ENCODE measurements at places on chromosomes 6 and 20.

GRCh38 chr6:26269531-26270485 is 95.2 kb upstream of the BTN3A2 start:
- no peak for DNase-seq

DNA sequence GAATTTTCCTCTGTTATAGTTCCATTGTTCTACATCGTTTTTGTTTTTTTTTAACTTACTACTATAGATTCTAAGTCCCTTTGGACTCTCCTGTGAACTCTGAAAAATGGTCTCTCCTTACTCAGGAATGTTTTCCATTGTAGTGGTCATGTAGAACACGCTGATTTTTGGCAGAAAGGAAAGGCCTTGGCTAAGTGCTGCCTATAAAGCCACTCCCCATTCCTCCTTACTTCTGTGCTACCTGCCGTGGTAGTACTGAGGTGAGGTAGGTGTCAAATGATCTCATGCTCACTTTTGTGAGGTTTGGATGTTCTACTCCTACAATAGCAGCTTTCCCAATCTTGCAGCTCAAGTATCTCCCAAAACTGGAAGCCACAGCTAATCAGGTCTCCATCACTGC is 270.7 kb downstream of the SLC35F1 start:
- no peak for DNase-seq

DNA sequence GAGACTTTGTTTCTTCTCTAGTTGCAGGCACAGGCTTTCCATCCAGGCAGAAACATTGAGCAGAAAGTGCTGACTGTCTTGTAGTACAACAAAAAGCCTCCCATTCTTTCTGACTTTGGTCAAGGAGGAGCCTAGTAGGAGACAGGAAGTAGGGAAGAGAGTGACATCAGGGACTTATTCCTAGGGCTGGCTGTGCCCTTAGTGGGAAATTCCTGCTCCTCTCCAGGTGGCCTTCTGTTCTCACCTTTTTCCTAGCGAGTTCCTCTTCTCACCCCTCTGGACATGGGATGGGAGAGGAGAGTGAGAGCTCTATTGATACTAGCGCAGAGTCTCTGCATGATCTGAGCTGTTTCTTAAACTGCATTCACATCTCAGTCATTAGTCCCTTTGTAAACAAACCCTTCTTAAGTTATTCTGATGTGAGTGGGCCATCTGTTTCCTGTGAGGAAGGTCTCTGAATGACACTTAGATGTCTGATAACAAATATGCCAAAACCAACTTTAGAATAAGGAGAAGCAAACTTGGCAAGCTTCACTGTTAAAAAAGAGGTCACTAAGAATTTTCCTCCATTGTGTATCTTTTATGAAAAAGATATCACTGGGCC is 455.0 kb downstream of the GJA1 start:
- no peak for DNase-seq

DNA sequence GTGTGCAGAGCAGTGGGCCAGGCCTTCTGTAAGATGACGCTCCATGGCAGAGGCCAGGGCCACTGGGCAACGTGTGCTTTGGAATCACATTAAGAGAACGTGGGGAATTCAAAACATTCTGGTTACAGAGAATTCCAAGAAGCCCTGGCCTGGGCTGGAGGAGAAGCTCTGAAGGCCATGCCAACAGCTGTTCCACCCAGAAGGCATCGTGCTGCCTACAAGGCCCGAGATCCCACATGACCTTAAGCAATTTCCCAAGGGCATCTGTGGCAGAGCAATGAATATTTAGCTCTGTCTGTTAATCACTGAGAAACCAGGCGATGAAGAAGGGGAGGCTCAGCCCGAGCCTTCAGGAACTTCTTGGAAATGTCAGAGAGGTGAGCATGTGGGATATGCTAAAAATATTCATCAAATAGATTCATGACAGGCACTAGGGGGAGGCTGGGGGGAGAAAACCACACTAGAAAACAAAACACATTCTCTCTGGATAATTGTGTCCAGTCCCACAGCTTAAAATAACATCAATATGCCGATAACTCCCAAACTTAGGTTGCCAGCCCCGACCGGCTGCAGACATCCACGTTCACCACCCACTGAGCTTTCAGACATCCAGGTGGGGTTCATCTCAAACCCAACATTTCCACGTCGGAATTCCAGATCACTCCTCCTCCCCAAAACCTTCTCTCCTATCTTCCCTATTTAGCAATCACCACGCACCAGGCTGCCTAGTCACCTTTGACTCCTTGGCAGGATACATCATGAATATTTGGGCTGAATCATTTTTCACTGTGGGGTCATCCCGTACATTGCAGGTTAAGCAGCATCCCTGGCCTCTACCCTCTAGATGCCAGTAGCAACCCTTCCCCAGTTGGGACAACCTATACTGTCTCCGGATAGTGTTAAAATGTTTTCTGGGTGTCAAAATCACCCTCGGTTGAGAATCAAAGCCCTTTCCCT is 6.6 kb downstream of the SULF2 start:
- DNase-seq, result no peak

- DNase-seq, result no peak
These were observed 3.9 kb downstream of the SSR1 start for GRCh38 chr6:7309050-7309449.

DNA sequence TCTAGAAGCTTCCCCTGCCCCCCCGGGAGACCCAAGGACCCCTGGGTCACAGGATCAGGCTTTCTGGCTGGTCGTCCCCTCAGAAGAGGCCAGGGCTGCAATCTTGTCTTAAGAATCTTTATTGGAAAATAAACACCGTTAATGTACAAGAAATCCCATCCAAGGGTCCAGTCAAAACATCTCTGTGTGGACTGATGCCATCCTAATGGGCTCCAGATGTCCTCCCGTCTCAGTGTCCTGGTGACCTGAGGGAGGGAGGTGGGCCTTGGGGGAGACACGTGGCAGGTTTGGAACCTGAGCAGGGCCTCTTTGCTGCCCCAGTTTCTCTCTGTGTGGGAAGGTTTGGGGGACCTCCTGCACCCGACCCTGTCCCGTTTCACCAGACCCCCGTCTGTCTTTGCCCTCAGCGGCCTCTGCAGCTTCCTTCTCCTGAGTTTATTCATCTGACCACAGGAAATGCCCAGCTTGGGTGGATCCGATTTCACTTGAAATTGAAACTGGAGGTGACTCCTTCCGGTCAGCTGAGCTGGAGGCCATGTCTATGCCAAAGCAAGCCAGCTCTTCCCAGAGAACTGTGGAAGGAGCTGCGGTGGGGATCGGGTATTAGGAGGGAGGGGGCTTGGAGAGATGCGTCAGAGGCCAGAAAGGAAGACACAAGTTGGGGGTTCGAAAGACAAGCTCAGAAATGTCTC is 75.1 kb downstream of the SLC2A10 start:
- DNase-seq, result no peak

GRCh38 chr20:18031050-18031449 is 26.7 kb downstream of the OVOL2 start:
- no peak for DNase-seq

DNA sequence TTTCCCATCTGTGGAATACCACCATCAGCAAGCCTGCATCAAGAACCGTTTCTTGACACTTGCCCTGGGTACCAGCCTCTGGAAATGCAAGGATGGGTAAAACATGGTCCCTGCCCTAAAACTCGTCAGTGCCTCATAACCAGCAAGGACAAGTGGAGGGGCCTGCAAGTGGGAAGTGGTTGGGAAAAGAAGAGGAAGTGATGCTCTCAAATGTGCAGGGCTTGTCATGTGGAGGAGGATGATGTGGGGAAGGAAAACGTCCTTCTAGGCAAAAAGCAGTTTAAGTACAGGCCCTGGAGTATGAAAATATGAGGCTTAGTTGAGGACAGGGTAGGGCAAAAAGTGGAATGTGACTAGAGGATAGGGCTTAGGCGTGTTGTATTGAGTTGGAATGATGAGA is 19.0 kb downstream of the RREB1 start:
- no peak for DNase-seq

GRCh38 chr6:5112066-5112799 is 27.1 kb downstream of the PPP1R3G start:
- DNase-seq, result no peak

GRCh38 chr6:53984163-53984562 is 127.1 kb upstream of the MLIP start:
- no peak for DNase-seq

GRCh38 chr20:52747845-52748284 is 224.3 kb upstream of the TSHZ2 start:
- DNase-seq, result no peak

- DNase-seq, result no peak
These were observed 49.8 kb downstream of the EYA4 start for GRCh38 chr6:133290930-133291329.

- no peak for DNase-seq
These were observed 1.1 kb downstream of the AIG1 start for GRCh38 chr6:143061597-143062385.

DNA sequence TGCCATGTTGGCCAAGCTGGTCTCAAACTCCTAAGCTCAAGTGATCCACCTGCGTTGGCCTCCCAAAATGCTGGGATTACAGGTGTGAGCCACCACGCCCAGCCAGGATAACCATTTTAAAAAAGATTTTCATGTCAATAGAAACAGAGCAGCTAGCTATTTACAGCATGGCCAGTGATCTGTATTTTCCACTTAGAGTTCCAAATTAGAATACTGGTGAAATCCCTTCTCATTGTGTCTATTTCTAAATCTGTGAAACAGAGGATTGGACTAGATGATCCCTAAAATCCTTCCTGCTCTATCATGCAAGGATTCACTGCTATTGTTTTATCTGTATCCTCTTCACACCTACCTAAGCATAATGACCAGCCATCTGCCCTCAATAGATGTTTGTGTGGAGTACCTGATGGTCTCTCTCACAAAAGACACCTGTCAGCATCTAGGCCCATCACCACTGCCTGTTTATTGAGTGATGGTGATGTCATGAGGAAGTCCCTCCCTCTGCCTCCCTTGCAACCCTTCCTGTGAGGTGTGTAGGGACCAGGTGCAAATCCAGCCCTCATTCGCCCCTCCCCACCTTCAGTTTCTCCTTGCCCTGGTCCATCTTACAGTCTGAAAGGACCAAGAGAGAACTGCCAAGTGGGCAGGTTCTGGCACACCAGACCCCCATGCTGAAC is 26.5 kb upstream of the SMIM29 start:
- DNase-seq, result no peak

DNA sequence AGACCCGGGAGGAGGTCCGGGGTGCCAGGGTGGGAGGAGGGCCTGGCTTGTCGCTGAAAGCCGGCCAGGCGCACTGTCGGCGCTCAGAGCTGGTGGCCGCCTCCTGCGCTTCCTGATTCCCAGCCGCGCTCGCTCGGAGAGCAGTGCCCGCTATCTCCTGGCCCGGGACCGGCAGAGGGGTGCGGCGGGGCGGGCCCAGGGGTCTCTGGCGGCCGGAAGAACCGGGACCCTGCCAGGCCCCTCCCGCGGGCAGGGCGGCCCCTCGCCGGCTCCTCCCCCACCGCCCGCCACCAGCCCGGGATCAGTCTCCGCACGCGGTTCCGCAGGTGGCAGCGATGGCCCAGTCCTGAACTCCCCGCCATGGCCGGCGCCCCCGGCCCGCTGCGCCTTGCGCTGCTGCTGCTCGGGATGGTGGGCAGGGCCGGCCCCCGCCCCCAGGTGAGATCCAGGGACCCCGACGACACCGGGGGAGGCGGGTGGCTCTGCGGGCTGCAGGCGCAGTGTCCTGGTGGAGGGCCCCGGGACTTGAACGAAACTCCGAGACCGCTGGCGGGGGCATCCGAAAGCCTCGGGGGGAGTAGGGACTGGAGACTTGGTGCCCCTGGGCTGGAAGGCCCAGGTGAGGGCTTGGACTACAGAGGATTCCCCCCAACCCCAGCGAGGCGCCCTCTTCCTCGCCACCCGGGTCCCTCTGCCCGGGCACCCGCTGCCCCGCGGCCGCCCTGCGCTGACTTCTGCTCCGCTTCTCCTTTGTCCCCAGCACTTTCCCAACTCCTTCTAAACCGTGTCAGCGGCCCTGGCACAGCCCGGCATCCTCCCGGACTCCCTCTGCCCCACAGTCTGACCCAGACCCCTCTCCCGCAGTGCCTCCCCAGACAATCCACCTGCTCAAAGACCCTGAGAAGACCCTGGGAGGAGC is at the start of gene GLP1R:
TSS of gene GLP1R (plus strand) at position 301 of the 919 bp plus-strand sequence. CDS start at position 361, 60 bp downstream.
- no peak for DNase-seq

DNA sequence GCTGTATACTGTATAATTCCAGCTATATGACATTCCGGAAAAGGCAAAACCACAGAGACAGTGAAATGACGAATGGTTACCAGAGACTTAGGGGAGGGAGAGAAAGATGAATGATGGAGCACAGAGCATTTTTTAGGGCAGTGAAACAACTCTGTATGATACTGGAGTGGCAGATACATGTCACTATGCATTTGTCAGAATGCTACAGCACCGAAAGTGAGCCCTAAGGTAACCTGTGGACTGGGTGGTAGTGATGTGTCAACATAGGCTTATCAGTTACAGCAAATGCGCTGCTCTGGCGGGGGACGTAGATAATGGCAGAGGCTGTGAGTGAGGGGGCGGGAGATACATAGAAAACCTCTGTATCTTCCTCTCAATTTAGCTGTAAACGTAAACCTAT is 201.3 kb upstream of the SSTR4 start:
- DNase-seq, result no peak

DNA sequence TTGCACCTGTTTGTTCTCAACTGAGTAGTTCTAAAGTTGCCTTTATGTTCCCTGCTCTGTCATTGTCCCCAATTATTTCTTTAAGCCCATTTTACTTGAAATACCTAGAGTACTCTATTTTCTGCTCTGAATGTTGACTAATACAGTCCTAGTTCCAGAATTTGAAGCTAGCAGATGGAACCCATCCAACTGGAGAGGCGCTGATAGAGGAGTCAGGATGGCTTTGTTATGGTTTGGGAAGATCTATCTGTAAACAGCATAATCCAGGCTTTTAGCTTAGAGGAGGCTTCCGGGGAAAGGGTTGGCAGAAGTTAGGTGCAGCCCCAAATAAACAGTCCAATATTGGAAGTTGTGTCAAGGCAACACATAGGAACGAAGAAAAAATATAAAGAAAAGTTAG is 927.7 kb downstream of the TFAP2A start:
- DNase-seq, result no peak

DNA sequence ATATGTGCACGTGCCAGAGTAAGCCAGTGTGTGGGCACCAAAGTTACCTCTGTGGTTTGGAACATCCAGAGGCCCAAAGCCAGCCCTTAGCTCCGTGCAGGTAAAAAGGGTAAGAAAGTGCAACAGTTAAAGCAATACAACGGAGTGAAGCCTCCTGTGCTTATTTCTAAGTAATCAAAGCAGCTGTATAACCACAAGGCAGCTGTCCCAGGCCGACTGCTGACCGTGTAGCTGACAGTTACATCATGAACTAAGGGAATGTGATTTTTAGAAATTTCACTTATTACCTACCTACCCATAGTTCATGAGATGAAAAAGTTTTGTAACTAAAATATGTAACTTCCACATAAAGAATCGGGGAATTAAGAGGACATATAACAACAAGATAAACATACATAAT is 121.2 kb upstream of the QKI start:
- no peak for DNase-seq
